ENCODE measurements at places on chromosomes 6 and 20.

GRCh38 chr6:71048320-71049164 is 91.7 kb upstream of the B3GAT2 start:
- DNase-seq, result no peak

DNA sequence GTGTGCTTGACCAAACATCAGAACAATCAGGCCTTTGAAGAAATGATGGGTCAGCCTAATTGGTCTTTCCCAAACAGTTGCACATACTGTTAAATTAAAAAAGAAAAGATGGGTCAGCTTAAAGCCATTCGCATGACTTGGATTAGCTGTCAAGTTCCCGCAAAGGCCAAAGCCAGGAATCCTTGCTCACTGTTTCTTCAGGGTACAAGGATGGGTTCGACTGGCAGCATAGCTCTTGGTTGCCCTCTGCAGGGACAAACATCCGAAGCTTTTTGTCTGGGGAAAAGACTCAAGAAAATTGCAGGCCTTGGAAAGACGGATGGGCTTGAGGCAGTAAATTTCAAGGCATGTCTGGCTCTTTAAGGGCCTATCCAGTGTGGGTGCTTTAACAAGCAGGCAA is 168.0 kb downstream of the HDGFL1 start:
- DNase-seq, result no peak

GRCh38 chr20:41273445-41273844 is 44.1 kb downstream of the ZHX3 start:
- DNase-seq, result no peak

DNA sequence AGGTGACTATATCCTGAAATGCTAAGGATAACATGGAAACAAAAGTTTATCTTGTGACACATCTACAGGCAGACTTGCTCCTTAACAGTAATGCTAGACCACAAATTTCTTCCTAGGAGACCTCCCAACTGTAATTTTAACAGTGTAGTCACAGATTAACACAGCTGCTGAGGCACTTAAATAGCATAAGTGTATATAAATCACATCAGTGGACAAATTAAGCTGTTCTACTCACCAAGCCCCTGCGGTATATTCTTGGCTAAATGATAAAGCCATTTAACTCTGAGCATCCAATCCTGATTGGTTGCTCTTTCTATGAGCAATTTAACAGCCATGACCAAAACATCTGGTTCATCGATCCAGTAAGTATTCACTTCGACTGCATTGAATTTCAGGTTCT is 73.3 kb upstream of the LYRM2 start:
- DNase-seq, result no peak

DNA sequence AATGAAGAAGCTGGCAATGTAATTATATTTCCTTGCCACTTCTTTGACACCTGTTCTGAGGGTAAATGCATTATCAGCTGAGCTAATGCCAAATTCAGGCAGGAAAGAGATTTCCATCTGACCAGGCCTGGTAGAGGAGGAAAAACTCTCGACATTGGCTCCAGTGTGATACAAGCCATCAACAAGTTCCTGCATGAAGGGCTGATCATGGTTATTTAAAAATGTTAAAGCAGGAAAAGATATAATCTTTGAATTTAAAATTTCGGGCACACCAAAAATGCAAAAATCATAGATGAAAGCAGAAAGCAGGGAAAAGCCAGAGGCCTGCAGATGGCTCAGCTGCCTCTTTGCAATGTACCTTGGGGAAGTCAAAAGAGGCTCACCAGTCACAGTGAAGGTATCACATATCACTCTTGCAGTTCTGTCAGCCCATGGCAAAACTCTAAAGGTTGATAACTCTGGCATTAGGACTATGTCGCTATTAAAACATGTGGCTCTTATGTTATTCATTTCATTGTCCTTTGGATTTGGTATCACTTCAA is 39.1 kb downstream of the LGSN start:
- DNase-seq, result no peak

GRCh38 chr20:2305946-2306345 is 10.1 kb downstream of the TGM3 start:
- no peak for DNase-seq

DNA sequence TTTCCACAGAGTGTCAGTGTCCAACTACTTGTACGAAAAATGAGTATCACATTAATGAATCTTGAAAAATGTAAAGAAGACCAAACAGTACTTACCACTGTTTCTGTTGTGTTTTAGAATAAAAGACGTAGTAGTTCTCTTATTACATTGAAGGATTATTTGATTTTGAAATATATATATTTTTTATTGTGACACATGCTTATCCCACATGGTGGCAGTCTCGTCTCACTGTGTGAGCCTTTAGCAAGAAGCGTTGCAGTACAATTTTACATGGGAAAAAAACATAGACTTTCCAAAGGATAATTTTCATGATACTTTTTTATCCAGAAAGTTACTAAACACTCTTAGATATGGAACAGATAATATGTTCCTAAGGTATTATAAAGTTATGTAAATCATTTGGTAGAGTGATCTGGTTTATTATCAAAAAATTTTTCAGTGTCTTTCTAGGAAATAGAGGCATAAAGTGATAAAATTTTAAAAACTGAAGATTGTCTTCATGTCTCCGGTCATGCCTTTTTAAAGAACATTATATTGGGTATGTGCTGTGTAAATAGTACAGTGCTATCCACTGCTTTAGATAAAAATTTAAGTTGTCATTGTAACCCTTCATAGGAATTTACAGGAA is 117.5 kb upstream of the SAMD5 start:
- no peak for DNase-seq

DNA sequence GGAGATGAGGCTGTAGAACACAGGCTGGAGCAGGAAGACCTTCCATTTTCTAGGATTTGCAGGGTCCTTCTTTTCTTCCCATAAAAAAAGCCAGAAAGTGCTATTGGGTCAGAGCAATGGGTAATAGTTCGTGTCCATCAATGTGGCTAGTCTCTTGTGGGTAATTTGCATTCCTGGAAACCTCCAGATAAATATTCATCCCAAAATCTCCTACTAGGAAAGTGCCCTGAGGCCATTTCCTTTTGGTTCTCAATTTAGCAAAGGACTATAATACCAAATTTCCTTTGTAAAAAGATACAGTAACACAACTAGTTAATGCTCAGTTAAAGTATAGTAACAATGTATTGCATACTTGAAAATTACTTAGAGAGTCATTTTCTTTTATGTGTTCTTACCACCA is 138.1 kb upstream of the TAB2 start:
- no peak for DNase-seq

DNA sequence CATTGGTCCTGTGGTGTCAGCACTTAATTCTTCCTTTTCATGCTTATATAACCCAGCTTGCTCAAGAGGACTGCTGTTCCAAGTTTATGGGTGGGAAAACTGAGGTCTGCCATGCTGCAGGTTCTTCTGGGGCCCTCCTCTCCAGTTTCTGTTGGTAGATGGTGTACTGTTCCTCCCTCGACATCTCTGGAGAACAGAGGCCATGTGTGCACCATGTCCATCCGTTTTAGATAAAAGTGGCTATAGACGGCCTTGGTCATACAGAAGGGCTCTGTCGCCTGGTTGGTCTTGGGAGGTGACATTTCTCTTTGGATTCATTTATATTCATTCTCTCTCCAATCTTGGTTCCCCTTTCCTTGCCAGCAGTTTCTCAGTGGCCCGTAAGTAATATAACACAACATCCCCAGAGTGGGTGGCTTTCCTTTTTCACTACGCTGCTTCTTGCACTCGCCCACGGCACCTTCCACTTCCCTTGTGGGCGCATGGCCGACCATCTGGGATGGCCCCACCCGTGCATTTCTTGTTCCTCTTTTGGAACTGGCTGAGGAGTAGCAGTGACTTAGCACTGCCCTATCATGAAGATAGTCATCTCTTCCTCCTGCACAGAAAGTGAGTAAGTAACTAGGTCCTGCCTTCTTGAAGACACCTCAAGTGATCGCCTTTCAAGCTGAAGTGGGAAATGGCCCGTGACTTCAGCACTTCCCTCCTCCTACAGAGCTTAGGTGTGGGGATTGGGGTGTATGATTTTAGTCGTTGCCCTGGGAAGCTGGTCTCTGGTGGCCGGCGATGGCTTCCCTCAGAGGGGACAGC is 94.2 kb downstream of the RREB1 start:
- DNase-seq, result no peak

DNA sequence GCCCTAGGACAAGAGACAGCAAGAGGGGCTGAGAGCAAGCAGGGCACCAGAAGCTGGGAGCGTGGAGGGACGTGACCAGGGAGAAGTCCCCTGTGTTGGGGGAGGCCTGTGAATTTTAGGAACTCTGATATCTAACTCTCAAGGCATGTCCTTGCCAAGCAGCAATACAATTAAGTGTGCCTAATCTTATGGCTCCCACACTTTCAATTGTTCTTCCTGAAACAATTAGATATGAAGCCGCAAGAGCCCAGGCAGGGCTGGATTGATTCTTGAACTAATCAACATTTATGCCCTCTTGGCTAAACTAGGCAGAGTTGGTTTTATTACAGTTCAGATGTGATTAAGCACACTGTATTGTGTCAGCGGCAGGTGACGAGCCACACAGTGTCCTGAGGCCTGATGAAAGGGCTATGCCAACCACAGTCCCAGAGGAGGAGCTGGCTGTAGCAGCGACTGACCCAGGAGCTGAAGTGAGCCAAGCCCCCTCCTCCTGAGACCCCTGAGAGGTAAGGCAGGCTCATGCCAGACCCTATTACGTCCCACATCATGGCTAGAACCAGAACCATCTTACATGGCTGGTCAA is 4.2 kb upstream of the MAVS start:
- no peak for DNase-seq

DNA sequence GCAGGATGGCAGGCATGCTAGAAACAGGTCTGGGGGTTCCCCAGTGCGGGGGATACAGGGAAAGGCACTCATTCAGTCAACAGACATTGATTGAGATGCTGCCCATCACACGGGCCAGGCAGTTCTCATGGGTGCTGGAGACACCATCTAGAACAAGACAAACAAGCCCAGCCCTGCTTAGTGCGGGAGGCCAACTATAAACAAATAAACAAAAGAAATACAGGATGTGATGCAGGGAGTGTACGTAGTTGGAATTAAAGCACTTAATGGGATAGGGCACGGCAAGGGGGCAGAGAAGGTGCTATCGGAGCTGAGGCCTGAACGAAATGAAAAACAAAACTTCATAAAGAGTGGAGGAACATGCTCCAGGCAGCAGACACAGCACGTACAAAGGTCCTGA is 169.3 kb downstream of the PREX1 start:
- DNase-seq, result no peak

DNA sequence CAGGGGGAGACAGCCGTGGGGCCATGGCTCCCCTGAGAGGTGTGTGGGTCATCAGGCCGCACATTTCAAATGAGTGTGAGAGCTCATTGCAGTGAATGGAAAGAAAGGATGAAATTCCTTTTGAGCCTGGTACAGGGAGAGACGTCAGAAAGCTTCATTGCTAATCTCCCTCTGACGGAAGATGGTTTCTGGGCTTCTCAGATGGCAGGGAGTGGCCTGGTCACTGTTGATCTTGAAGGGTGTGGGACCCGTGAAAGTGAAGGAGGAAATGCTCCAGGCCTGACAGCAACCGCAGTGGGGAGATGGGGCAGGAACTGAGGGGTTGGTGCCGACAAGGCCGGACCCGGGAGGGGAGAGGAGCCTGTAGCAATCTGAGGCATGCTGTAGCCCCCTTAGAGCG is 127.4 kb downstream of the MYLK4 start:
- no peak for DNase-seq

DNA sequence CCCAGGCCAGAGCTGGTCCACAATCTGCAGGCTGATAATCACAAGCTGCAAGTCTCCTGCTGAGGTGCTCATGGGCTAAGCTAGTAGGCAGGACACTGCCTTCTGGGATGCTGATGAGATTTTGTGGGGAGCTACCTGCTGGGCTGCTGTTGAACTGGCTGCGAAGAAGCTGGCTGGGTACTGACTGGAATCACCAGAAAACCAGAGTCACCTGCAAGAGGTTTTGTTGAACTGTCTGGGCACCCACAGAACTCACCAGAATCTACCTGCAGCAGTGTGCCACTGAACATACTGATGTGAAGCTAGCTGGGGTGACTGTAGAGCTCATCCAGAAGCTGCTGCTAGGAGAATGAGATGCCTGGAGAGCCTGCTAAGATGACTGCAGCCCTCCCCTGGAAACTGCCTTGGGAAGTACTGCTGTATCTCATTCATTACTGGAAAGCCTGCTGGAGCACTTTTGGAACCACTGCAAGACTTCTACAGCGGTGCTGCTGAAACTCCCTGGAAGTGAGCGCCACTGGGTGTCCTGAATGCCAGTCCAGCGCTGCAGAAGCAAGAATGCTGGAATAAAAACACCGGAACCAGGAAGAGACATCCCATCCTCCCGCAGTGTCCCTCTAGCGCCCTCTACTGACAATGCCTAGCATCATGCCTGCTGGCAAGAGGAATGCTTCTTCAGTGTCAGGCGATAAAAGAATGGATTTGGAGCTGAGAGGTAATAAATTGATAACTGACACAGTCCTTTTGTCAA is 64.9 kb upstream of the ARHGAP18 start:
- DNase-seq, result peak; percentile 15

GRCh38 chr20:54555150-54555549 is 79.8 kb downstream of the DOK5 start:
- no peak for DNase-seq
